ENCODE measurements at places on chromosomes 3 and 15. TPM values are rescaled to one million over a fixed set of nuclear protein-coding genes. Genes with fewer than 3 reads are reported as not detected.

GRCh38 chr3:44424758-44425157, 52.7 kb downstream of the ZNF445 start:
- H3K27me3 ChIP-seq: no peaks in the 10 kb centered on the region
- H3K4me1 ChIP-seq: no peaks in the 10 kb centered on the region
- no peak overlapping the region for H3K4me3 ChIP-seq
- no peak overlapping the region for H3K27ac ChIP-seq
- H3K36me3 ChIP-seq: no peaks in the 10 kb centered on the region
- DNase-seq: no peak

GRCh38 chr3:104437131-104437750, 929.5 kb upstream of the ALCAM start:
- no peaks in the 10 kb centered on the region for H3K27me3 ChIP-seq
- no peak for DNase-seq
- H3K36me3 ChIP-seq: no peaks in the 10 kb centered on the region
- H3K4me3 ChIP-seq: no peak overlapping the region
- H3K27ac ChIP-seq: no peak overlapping the region

DNA sequence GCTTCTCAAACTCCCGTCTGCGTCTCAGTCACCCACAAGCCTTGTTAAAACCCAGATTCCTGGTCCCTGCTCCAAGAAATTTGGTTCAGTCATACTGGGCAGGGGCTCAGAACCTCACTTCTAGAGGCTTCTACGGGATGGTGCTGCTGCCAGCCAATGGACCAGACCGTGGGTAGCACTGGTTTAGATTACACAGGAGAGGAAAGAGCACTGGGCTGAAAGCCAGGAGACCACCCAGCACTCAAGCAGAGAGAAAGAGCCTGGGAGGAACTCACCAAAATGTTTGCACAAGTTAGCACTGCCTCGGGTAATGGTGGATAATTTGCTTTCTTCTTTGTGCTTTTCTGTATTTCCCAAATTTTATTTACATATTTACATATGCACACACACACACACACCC, 46.9 kb upstream of the MUC13 start:
- H3K27ac ChIP-seq: no peak overlapping the region
- H3K4me1 ChIP-seq: no peaks in the 10 kb centered on the region
- H3K27me3 ChIP-seq: no peaks in the 10 kb centered on the region
- no peak overlapping the region for H3K4me3 ChIP-seq

DNA sequence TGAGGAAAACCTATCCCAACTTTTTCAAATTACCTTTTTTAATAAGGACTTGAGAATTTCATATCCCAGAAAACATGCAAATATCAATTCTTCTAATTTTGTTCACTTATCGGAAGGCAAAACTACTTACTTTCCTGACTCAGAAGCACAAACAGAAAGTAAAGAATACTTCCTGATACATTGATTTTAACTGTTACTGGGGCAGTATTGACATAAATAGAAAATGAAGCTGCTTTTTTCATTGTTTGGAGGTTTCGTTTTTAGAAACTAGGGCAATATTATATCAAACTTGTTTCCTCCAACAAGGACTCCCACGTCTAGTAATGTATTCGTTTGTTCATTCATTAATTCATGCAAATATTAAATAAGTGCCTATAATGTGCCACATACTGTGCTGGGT, 19.1 kb downstream of the PAQR9 start:
- no peak overlapping the region for H3K27ac ChIP-seq
- no peaks in the 10 kb centered on the region for H3K27me3 ChIP-seq
- H3K36me3 ChIP-seq: no peaks in the 10 kb centered on the region
- no peak for DNase-seq
- H3K4me3 ChIP-seq: no peak overlapping the region
- H3K4me1 ChIP-seq: no peaks in the 10 kb centered on the region

- no peaks in the 10 kb centered on the region for H3K36me3 ChIP-seq
- H3K4me3 ChIP-seq: peak overlapping the region; percentile 54
- DNase-seq: no peak
- H3K27me3 ChIP-seq: no peaks in the 10 kb centered on the region
- no peaks in the 10 kb centered on the region for H3K4me1 ChIP-seq
Measured at GRCh38 chr15:96361309-96362010, 31.0 kb downstream of the NR2F2 start.

DNA sequence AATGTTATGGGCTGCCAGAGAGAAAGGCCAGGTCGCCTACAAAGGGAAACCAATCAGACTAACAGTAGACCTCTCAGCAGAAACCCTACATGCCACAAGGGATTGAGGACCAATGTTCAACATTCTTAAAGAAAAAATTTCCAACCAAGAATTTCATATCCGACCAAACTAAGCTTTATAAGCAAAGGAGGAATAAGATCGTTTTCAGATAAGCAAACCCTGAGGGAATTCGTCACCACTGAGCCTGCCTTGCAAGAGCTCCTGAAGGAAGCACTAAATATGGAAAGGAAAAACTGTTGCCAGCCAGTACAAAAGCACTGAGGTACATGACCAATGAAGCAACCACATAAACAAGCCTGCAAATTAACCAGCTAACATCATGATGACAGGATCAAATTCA, 33.1 kb downstream of the PYGO1 start:
- H3K27ac ChIP-seq: no peak overlapping the region
- H3K36me3 ChIP-seq: no peaks in the 10 kb centered on the region
- H3K27me3 ChIP-seq: no peaks in the 10 kb centered on the region
- H3K4me3 ChIP-seq: no peak overlapping the region
- DNase-seq: no peak

DNA sequence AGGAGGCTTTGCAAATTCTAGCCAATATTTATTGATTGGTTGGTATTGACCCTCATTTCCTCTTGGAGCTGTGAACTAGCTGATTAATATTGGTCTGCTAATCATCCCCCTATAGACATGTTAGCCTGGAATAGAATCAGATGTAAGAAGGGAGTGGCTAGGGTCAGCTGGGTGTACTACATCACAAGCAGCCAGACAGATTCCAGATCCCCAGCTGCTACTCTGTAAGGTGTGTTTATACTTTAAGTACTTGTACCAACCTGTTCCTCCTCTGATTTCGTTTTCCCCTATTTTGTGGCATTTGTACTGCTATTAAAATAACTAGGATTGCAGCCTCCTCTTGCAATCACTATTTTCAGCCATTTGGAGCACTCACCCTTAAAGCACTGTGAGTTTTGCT, 49.9 kb downstream of the PARP15 start:
- H3K4me3 ChIP-seq: no peak overlapping the region
- H3K27me3 ChIP-seq: no peaks in the 10 kb centered on the region
- DNase-seq: no peak
- H3K4me1 ChIP-seq: no peaks in the 10 kb centered on the region

DNA sequence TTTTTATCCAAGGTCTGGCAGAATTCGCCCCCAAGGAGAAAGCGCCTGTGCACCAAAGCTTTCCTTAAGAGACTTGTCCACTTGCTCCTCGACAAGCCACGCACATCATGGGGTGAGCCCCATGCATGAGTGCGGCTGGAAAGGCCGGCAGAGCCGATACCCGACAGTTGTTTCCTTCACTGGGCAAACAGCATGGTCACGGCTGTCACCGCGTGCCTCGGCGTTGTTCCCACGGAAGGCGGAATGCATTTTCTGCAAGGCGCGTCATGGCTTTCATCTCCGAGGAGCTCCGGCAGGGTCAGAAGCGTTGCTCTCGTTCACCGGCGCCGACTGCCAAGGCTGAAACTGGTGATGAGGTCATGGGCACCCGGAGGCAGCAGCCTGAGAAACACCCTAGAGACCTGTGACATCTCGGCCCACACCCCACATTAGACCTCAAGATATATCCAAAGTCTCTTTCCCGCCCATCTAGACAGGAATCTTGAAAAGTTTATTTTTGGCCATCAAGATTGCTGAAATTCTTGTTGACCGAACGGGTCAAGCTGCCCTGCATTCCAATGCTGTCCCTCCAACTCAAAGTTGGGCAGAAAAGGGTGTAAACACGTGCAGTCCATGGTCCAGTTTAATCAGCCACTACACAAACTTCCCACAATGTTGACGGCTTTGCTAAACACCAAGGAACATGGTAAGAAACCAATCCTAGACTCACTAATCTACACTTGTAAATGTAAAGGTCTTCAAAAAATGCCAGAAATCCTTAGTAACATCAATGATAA, 604 bp upstream of the TJP1 start:
- H3K4me1 ChIP-seq: no peaks in the 10 kb centered on the region
- H3K27ac ChIP-seq: peak overlapping the region; percentile 98
- no peaks in the 10 kb centered on the region for H3K27me3 ChIP-seq
- peak overlapping the region; percentile 73 for H3K4me3 ChIP-seq
- no peaks in the 10 kb centered on the region for H3K36me3 ChIP-seq

DNA sequence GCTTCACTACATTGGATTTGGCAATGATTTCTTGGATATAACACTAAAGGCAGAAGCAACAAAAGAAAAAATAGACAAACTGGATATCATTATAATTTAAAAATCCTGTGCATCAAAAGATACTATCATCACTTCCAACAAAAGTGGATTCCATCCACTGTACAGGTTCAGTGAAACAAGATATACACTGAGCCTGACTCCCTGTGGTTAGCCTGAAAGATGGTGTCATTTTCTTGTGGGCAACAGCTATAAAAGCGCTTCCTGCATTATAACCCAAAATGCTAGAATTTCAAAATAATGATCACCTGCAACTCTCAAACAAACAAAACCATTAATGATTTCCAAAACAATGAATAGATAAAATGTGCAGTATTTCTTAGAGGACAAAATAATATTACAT, 39.6 kb upstream of the TBC1D23 start:
- H3K27me3 ChIP-seq: no peaks in the 10 kb centered on the region
- H3K36me3 ChIP-seq: no peaks in the 10 kb centered on the region
- H3K27ac ChIP-seq: no peak overlapping the region
- H3K4me1 ChIP-seq: no peaks in the 10 kb centered on the region
- H3K4me3 ChIP-seq: no peak overlapping the region
- no peak for DNase-seq

- no peaks in the 10 kb centered on the region for H3K27me3 ChIP-seq
- no peaks in the 10 kb centered on the region for H3K36me3 ChIP-seq
- H3K27ac ChIP-seq: no peak overlapping the region
Measured at GRCh38 chr3:74601793-74602192, 12.7 kb downstream of the CNTN3 start.

GRCh38 chr3:16548721-16549120, 35.2 kb upstream of the RFTN1 start:
- H3K36me3 ChIP-seq: no peaks in the 10 kb centered on the region
- no peak for DNase-seq
- peaks cover 9% of the 10 kb centered on the region for H3K4me1 ChIP-seq
- no peaks in the 10 kb centered on the region for H3K27me3 ChIP-seq
- no peak overlapping the region for H3K27ac ChIP-seq
- no peak overlapping the region for H3K4me3 ChIP-seq

- H3K36me3 ChIP-seq: no peaks in the 10 kb centered on the region
- no peaks in the 10 kb centered on the region for H3K27me3 ChIP-seq
- DNase-seq: no peak
- H3K4me3 ChIP-seq: no peak overlapping the region
Measured at GRCh38 chr3:150291515-150291914, 116.6 kb upstream of the TSC22D2 start.

The MCTP2 gene
- 2.0 TPM for total RNA-seq

The TRPM1 gene
- total RNA-seq: not detected

The ATG7 gene
- 15.2 TPM for total RNA-seq

The CEP19 gene
- total RNA-seq: 1.4 TPM

The KCNH8 gene
- total RNA-seq: not detected

The HCLS1 gene
- total RNA-seq: 9.6 TPM

The PLCH1 gene
- 1.4 TPM for total RNA-seq

Measured in right atrium auricular region (tissue), 2 donors.